Renal pelvis (tissue), 12 donors: ENCODE measurements at places on chromosomes 3 and 15. TPM values are rescaled to one million over a fixed set of nuclear protein-coding genes. Genes with fewer than 3 reads are reported as not detected.

FBXW12 gene
- polyA plus RNA-seq, result 1.2 TPM

CPNE9 gene
- polyA plus RNA-seq, result 0.10 TPM

TUSC7 gene
- polyA plus RNA-seq, result not detected

CD86 gene
- polyA plus RNA-seq, result 1.3 TPM

DLL4 gene
- 6.6 TPM for polyA plus RNA-seq

WDR93 gene
- polyA plus RNA-seq, result 4.0 TPM

A4GNT gene
- polyA plus RNA-seq, result 1.9 TPM

CPLX3 gene
- polyA plus RNA-seq, result not detected

CLDN18 gene
- 0.87 TPM for polyA plus RNA-seq

HYAL1 gene
- 6.1 TPM for polyA plus RNA-seq

DNA sequence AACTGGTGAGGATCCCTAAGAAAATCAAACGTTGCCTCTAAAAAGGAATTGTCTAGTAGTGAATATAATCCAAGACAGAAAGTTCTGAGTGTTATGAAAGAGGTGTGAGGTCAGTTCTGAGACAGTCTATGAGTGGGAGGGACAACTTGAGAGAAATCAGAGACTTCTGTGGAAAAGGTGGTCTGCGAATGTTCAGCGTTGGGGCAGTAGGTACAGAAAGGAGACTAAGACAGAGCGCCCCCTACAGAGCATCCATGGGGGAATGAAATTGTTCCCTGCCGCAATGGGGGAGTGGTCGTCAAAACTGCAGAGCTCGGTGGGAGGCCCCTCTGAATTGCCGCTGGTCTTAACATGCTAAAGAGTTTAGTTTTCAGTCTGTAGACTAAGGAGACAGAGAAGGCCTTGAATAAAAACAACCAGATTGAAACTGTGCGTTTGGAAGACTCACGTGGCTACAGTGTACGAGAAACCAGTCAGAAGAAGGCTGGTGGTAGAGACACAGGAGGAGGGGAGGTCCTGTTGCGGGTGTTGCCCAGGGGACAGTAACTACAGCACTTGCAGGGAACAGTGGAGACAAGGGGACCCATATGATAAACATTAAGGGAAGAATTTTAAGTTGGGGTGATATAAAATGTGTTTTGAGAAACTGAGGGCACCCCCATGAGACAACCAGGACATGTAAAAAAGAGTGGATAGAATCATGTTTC lies 6.9 kb downstream of the TNIK start:
- DNase-seq, result no peak

DNA sequence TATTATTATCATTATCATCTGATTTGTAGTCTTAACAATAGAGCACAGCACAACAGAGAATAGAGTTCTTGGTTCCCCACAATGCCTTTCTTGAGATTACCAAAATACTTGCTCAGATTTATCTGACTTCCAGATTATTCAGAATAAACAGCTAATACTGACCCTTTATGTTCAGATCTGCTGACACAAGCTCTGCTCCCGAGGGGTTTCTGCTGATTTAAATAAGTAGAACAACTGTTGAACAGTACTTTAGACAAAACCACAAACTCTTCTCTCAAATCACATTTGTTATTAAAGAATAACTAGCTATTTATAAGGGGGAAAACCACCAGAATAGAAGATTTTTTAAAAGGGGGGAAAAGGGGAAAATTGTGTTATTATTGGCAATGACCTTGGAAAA lies 380.2 kb upstream of the ATP11B start:
- no peak for DNase-seq

GRCh38 chr3:21435871-21436270 lies 315.1 kb downstream of the ZNF385D start:
- DNase-seq, result peak; percentile 38

GRCh38 chr3:113847664-113848461 lies 9.3 kb downstream of the GRAMD1C start:
- no peak for DNase-seq

- DNase-seq, result no peak
Observed at GRCh38 chr3:3089017-3089416, 21.2 kb downstream of the IL5RA start.

DNA sequence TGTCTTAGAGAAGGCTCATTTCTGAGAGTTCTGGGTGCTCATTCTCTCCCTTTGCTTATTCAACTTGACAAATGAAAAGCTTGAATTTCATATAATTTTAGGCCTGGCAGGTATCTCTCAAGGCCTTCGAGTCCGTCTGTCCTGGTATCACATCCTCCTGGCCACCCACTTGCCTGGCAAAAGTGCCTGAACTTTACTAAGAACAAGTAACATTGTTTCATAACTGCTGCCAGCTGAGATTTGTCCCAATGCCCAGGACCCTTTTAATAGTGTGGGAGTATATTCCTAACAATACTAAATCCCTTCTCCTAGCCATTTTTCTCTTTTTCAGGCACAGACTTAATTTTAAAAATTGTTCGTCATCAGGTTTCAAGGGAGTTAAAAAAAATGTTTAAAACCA lies 18.1 kb downstream of the LARP6 start:
- no peak for DNase-seq

DNA sequence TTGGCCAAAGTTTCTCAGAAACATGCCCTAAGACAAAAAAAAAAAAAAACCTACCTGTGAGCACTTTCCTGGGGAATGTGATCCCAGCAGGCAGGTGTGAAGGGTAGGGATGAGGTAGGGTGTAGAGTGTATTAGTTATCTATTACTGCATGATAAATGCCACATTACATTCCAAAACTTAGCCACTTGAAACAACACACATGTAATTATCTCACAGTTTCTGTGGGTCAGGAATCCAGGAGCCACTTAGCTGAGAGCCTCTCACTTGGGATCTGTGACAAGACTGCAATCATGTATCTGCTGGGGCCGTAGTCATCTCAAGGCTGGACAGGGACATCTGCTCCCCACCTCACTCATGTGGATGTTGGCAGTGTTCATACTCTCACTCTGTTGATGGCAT lies 18.9 kb upstream of the FBN1 start:
- no peak for DNase-seq

DNA sequence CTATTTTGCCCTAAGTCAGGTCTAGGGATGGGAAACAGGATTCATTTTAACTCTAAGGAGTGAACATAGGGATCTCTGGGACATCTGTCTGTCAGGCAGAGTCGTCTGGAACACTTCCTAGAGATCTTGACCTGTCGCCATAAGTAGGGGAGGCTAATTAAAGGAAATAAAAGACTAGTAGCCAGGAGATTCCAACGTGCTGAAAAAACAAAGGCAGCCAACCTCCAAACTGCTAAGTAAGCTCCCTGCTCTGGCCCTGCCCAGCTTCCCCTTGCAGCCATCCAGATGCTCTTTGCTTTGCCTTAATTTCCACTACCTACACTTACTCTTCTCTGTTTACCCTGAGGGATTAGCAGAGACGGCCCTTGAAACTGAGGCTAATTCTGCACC lies 18.4 kb upstream of the TSEN2 start:
- DNase-seq, result no peak

DNA sequence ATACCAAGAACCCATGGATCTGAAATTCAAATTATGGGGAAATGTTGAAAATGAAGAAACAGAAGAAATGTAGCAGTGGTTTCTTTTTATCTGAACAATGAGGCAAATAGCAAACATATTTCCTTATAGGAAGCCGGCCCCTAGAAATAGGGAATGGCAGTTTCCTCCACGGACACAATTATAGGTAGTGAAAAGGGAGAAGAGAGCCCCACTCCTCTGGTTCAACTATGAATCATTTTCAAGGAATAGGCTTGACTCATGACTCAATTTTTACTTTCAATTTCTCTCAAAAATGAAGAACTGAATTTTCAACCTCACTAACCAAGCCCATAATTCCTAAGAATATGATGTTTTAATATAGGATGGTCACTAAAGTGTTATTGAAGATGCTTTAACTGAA lies 243.1 kb downstream of the MECOM start:
- DNase-seq, result no peak

DNA sequence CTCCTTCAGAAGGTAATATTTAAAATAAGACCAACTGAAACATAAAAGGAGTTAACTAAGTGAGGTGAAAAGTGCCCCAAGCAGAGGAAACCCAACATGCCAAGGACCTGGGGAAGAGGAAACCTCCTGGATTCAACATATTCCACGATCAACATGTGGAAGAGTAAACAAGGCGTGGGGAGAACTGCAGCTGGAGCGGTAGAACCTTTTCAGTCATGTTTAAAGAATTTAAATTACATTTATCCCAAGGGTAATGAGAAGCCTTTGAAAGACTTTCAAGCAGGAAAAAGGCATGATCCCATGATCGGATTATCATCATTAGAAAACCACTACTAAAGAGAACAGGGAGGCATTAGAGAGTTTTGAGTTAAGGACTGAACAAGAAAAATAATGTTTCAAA lies 330.7 kb downstream of the FHIT start:
- DNase-seq, result no peak

DNA sequence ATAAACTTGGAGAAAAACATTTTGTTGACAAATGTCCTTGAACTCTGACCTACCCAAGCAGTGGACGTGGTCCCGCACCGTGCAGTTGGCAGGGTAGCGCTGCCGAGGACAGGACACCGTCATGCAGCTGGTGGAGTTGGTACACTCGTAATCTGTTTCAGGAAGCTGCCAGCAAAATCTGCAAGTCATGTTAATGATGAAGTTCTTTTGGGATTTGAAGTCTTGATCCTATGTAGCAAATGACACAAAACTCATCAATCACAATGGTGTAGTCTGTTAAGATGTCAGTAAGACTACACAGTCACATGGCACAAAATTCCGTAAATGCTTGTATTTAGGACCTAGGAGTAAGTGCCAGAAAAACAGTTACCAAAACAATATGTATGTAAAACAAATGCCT lies 5.5 kb downstream of the TM2D3 start:
- no peak for DNase-seq

GRCh38 chr15:98549003-98549402 lies 99.3 kb upstream of the IGF1R start:
- no peak for DNase-seq

GRCh38 chr3:164194842-164195241 lies 883.5 kb downstream of the SI start:
- DNase-seq, result no peak

GRCh38 chr3:150770681-150771080 lies 7.7 kb upstream of the SIAH2 start:
- DNase-seq, result no peak

DNA sequence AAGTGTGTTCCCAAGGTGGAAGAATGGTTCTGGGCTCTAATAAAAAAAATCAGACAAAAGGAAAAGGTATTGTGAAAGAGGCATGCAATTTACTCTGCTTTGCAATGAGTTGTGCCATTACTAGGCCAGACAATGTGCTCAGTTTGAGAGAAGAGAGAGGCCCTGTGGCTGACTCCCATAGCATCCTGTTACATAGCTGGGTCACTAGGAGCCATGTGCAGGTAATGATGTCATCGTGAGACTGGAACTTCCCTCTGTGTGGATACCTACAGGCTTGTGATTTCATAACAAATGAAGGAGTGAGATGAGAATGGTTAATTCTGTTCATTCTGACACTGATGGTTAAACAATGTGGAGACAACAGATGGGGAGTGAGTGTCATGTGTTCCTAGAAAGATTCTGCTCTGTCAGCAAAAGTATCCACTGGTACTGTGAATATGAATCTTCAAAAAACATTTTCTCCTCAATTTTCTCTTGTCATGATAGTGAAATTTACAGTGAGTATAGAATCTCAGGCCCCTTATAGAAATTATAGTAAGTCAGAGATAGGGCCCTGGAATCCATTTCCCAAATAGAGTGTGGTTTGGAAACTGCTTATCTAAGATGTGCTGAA lies 648.7 kb upstream of the DPPA4 start:
- no peak for DNase-seq

DNA sequence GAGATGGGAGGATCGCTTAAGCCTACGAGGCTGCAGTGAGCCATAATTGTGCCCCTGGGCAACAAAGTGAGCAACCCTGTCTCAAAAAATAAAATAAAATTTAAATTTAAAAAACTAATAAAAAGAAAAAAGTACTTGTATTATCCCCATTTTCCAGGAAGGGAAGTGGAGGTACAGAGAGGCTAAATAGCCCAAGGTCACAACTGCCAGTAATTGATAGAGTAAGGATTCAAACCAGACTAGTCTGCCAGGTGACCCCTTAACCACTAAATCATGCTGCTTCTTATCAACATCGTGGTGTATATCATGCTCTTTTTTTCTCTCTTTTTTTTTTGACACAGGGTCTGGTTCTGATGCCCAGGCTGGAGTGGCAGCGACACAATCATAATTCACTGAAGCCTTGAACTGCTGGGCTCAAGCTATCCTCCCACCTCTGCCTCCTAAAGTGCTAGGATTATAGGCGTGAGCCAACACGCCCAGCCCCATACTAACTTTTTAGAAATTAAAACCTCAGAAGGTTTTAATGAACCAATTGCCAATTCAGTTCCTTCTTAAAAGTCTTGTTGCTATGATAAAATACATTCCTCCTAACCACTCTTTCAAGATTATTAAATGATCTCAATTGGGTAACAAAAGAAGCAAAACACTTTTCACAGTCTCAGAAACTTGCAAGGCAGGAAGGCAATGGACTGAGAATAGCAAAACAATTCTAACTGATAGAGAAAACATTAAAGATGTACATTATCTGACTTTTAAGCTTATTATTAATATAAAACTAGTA lies 30.5 kb downstream of the HERC1 start:
- no peak for DNase-seq

DNA sequence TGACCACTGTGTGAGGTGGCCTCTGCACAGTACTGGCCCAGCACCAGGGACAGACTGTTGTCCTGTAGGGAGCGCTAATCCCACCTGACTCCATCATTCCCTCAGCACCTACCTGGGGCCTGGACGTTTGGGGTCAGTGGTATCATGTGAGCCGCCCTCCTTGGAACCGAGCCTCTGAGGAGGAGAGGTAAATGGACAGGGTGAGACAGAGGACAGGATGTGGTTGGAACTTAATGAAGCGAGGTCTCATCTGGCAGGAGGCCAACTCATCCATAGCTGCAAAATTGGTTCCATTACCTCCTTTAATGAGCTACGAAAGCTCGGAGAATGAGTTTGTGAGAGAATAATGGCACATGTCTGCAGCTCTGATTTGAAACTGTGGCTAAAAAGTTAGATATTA lies 13.9 kb downstream of the MAPKAPK3 start:
- DNase-seq, result no peak

DNA sequence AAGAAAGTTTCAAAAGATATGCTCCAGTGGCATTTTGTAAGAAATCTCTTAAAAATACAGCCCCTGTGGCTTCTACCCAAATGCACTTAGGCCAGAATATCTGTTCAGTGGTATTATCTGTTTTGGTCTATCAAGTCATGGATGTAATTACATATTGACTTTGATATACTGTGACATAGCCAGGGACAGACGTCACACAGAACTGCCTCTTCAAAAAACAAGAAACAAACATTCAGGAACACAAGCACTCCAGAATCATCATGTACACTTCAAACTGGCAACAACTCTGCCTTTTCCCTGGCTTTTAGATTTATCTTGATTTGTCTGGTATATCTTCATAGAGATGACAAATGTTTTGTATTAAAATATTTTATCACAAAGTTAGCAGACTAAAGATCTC lies 240.3 kb downstream of the IL5RA start:
- DNase-seq, result no peak

GRCh38 chr15:49712846-49713450 lies 92.1 kb downstream of the DTWD1 start:
- no peak for DNase-seq

- no peak for DNase-seq
Observed at GRCh38 chr15:41573396-41573795, 14.4 kb downstream of the TYRO3 start.
